Foreskin melanocyte (primary cell): ENCODE measurements at places on chromosomes 6 and 20.
A peak's percentile ranks its signal among the peaks of the same experiment; 100 is the strongest.

DNA sequence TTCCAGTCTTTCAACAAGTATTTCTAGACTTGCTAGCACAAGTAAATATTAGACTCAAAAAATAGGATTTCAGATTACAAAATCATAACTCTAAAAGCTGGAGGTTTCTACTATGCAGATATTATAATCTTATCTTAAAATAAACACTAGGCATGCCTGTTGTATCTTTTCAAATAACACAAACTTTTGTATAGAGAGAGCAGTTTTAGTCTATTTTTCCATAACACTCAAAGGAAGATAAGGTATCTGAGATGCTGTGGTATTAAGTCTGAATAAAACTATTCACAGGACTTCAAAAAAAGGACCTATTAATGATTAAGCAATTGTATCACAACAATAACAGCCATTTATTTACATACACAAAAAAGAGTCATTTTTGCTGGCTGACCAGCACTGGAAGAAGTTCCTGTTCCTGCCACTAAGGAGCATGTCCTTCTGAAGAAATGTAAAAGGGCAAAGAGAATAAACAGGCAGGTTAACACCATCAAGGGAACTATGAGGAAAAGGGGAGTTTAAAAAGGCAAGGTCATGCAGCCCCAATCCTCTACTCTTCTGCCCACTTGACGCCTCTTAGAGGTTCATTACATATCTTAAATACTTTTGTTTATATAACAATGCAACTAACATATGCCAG lies 39.4 kb downstream of the REPS1 start:
- DNase-seq = no peak

- DNase-seq = peak; percentile 23
Observed at GRCh38 chr6:43970068-43970912, 157.0 kb downstream of the MRPL14 start.

GRCh38 chr6:109513571-109514071 lies 30.6 kb upstream of the ZBTB24 start:
- DNase-seq = peak; percentile 98

DNA sequence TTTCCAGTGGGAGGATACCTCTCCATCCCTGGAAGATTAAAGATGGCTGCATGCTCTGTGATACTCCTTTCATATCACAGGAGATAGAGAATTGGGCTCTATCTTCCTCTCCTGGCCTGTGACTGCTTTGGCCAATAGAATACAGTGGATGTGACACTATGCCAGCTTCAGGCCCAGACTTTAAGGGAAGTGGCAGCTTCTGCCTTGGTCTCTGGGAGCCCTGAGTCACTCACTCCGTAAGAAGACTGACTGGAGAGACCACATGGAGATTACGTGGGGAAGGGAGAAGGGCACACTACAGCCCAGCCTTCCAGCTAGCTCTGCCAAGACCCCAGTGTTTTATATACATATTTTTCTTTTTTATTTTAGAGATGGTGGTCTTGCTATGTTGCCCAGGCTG lies 10.4 kb upstream of the MMP9 start:
- DNase-seq = no peak

GRCh38 chr6:36195471-36196112 lies 952 bp upstream of the BRPF3 start:
- no peak for DNase-seq

DNA sequence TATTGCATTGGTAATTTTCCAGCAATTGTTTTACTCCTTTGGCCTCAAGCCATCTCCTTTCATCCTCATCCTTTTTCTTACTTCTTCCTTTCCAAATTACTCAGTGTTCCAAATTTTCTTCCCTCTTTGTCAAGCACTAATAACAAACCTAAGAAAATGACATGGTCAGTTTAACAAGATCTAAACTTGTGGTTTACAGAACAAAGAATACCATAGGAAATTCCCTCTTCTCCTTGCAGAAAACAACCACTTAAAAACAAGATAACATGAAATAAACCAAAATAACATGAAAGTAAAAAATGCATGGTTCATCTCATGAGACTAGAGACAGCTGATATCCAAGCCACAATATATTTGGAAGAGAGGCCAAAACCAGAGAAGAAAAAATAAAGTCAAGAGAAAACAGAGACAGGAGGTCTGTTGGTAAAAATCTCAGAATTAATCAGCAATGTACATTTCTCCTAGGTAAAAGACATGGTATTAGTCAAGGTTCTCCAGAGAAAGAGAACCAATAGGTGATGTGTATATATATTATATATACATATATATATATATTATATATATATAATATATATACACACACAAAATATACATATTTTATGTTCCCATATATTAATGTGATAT lies 51.0 kb upstream of the SENP6 start:
- no peak for DNase-seq

DNA sequence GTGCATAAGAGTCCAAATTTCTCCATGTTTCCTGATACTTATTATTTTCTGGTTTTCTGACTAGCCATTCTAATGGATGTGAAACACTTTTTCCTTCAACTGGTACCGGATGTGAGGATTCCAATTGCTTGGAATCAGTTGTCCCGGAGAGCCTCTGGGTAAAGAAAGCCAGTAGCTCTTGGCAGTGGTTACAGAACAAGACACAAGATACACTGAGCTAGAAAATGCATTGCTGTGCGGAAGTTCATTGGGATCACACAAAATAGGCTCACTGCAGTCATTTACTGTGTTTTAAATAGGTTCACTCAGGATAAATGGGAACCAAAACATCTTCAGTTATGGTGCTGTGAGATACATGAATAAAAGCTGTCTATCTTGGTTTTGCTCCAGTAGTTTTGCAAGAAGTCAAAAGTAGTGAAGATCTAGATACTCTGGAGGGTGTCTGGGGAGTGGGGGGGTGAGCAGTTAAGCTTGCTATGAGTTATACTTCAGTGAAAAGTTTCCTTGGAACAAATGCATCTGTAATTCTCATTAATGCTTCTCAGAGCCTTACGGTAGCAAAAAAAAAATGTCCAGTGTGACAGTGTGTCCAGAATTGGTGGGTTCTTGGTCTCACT lies 54.4 kb upstream of the RNF182 start:
- no peak for DNase-seq

DNA sequence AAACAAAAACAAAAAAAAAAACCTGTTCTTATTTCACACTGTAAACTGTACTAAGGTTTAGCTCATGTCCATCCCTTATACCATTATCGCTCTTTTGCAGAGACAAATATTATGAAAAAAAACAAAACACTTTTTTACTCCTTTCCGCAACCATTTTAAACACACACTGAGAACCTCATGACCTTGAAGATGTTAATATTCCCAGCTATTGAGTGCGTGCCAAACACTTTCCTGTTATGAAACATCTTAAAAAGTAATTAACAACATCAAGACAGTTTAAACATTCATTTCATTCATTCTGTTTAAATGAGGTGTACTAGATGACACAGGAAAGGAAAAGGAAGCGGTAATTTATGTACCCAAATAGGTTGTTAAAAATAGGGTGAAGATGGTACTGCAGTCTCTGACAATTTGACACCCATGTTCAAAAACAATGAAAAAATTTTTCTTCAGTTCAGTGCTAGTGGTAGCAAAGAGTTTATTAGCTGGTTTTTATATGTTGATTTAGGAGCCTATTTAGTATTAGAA lies 3.9 kb upstream of the ARHGAP18 start:
- DNase-seq = no peak

GRCh38 chr6:137903274-137903932 lies 36.3 kb downstream of the TNFAIP3 start:
- no peak for DNase-seq

DNA sequence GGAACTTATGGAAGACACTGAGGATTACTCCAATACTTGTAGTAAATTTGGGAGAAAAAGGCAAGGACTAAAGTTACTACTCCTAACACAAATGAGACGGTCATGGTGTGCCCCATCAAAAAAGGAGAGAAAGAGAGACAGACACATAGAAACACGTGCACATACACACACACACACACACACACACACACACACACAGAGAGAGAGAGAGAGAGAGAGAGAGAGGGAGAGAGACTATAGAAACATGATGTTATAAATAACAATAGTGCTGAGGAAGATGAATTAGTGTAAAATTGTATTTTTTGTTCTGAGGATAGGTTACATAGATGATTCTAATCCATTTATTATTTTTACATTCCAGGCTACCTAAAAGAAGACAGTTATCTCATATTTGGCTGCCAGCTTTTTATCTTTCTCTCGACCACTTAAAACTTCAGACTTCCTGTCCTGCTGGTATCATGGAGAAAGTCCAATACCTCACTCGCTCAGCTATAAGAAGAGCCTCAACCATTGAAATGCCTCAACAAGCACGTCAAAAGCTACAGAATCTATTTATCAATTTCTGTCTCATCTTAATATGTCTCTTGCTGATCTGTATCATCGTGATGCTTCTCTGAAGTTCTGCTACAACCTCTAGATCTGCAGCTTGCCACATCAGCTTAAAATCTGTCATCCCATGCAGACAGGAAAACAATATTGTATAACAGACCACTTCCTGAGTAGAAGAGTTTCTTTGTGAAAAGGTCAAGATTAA lies 10.5 kb downstream of the PLN start:
- DNase-seq = peak; percentile 65

DNA sequence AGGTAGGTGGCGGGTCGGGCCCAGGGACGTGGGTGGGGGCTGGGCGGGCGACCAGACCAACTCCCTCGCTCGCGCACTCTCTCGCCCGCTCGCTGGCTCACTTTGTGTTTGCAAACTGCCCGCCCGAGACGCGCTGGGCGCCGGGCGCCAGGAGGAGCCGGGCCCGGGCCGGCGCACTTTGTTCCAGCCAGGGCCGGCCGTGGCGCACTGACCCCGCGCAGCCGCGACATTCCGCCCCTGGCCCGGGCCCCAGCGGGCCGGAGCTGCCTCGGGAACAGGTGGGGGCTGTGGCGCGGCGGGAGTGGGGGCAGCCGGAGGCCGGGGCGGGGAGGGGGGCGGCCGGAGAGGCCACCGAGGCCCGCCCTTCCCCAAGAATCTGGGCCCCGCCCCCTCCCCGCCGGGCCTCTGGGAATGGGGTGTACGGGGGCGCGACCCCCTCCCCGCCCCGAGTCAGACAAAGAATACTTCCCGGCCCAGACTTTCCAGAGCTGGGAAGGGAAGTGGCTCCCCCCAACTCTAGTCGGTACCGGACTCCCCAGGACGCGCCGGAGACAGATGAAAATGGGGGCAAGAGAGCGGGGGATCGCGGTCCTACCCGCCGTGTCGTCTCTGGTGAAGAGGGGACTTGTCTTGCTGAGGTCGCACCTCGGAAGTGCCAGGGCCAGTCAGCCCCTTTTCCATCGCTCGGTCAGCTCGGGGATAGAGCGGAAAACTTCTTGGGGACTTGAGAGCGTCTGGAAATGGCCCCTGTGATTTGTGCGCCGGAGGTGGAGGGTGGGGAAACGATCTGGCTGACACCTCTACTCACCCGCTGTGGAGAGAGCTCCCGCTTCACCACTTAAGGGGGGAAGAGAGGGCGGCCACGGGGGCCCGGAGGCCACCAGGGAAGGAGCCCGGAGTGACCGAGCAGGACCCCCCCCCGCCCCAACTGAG lies 951 bp downstream of the FOXP4 start:
- peak; percentile 14 for DNase-seq

DNA sequence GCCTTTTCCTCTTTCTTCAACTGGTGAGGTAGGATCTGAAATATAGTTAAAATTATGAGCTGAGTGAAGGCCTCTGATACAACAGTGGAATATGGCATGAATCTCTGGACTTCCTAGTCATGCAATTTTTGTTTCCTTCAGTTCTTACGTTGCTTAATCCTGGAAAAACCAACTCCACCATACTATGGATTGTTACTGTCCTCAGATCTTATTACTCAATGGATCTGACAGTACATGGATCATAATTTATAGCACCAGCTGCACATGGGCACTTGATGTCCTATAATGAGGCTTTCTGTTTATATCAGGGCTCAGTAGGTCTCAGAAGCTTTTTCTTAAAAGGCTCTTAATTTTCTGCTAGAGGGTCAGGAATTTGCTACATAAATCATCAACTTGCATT lies 1341.0 kb upstream of the EYS start:
- DNase-seq = no peak
